ENCODE measurements at places on chromosomes 2 and 18.

DNA sequence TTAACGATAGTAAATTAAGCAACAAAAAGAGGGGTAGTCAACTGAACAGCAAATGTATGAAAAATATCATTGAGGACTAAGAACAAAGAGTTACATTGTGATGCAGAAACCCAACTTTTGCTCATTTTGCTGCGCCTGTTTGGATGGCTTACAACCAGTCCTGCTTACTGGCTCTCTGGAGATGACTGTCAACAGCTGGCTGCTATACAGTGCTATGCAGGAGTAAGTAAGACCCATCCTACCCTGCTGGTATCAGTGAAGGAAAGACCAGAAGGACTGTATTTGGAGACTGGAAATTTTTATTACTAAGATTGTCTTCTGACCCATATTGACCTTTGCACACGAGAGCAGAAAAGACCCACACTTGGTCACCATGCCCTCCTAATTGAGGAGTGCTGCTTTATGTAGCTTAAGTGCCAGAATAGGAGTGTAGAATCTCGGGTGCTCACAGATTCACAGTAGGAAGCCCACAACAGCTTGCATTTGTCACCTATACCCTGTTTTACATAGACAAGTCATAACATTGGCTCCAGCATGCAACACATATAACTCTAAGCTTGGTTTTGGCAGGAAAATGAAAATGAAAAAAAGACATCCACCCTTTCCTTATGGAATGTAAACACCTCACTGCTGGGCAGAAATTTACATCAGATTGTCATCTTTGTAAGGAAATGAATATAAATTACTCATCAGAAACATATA lies 1915.0 kb upstream of the CELF4 start:
- no peak for DNase-seq

DNA sequence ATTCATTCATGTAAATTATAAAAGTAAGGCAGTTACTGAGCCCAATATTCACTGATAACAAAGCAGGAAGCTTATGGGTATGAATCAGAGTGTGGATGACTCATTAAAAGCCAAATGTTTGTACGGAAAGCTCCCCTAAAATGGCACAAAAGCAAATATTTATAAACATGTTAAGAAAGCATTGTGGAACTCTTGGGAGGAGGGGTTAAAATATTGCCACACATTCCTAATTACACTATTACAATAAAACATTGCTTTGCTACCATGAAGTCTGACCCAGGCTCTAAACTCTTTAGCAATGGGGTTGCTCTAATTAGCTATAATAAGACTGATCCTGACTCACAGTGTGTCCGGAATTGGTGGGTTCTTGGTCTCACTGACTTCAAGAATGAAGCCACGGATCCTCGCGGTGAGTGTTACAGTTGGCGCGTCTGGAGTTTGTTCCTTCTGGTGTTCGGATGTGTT lies 110.9 kb downstream of the NAB1 start:
- DNase-seq, result peak; percentile 84

DNA sequence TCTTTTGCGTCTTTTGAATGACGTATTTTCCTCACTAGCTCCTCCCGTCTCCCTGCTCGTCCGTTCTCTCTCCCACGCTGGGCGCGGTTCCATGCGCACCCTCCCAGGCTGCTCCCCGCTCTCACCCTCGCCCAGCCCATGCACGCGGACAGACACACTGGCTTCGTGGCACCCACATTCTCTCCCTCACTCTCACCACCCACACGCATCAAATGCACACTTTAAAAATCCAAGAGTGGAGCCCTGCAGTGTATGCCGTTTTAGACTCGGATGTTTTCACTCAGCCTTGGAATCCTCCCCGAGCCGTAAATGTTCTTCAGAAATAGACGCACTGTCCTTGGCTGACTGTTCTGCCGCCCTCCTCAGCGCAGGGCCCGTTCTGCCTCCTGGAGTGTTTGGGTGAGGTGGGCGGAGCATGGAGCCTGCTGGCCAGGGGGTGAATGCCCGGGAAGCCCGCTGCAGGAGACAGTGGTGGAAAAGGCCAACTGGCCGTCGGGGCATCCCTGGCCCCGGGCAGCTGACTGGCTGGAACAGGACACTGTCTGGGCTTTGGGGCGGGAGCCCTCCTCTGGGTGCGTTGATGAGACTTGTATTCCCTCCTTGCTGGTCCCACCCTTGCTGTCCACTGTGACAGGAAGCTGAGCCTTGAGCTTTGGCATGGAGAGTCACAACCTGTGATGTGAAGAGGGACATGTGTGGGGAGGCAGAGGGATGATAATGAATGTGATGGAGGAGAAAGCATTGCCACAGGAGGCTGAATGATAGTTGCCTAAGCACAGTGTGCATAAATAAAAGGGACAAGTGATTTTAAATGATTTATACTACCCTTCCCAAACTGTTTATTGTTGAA lies 35.4 kb upstream of the LYPD6B start:
- no peak for DNase-seq

GRCh38 chr2:225310745-225311144 lies 88.8 kb upstream of the NYAP2 start:
- DNase-seq, result no peak

- no peak for DNase-seq
Measured at GRCh38 chr2:214471990-214472389, 61.1 kb downstream of the VWC2L start.
